ENCODE measurements at places on chromosomes 2 and 18. TPM values are rescaled to one million over a fixed set of nuclear protein-coding genes. Genes with fewer than 3 reads are reported as not detected.

DNA sequence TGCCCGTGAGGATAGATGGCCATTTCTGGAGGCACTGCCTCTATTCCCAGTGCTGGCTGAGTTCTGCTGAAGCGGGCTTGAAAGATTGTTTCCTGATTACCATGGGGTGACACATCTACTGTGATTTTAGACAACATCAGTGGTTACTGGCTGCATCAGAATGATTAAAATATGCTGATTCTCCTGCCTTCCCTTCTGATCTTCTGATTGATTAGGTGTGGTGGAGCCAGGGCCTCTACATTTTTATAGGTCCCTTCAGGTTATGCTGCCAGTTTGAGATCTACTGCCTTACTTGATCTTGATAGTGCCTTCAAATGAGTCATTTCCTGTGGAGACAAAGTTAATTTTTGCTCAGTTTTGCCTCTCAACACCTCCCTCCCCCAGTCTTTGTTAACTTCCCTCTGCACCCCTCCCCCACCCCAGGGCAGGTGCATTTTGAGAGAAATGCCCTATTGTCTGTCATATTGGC, 31.6 kb upstream of the SNORC start:
- DNase-seq: no peak

DNA sequence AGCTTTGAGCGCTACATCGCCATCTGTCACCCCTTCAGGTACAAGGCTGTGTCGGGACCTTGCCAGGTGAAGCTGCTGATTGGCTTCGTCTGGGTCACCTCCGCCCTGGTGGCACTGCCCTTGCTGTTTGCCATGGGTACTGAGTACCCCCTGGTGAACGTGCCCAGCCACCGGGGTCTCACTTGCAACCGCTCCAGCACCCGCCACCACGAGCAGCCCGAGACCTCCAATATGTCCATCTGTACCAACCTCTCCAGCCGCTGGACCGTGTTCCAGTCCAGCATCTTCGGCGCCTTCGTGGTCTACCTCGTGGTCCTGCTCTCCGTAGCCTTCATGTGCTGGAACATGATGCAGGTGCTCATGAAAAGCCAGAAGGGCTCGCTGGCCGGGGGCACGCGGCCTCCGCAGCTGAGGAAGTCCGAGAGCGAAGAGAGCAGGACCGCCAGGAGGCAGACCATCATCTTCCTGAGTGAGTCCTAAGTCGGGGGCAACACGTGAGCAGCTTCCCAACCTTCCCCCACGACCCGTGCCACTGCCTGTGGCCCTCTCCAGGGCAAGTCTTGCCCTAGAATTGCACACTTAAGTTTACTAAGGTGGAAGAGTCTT, 928 bp downstream of the GPR39 start:
- no peak for DNase-seq

DNA sequence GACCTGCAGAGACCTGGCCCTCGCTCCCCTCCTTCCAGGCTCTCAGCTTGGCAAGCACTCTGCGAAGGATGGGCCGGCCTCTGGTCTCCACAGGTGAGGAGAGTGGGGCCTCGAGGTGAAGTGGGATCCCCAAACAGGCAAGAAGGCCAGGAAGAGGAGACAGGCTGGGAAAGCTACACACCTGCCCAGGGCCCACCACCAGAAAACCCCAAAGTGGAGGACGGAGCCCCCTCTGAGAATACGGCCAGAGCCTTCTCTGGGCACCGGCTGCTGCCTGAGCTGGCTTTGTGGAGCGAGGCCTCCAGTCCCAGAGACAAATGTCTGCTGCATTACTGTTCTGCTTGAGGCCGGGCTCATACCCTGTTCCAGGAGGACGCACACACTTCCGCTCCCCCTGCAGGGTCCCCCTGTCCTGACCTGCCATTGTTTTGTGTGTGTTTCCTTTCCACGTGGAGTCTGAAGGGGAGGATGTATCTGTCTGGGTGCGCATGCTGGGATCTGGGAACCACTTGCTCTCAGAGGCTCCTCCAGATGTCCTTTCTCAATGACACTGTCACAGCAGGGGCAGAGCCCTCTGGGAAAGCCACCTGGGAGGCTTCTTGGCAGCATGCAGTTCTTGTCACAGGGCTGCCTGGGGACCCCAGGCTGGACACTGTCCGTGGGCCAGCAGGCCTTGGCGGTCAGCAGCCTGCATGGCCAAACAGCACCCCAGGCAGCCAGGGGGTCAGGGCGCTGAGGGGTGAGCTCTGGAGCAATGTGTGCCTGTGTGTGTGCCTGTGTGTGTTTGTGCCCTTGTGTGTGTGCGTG, 20.8 kb downstream of the KCNF1 start:
- no peak for DNase-seq

GRCh38 chr2:191486584-191487320, 191.2 kb upstream of the NABP1 start:
- DNase-seq: peak; percentile 99

DNA sequence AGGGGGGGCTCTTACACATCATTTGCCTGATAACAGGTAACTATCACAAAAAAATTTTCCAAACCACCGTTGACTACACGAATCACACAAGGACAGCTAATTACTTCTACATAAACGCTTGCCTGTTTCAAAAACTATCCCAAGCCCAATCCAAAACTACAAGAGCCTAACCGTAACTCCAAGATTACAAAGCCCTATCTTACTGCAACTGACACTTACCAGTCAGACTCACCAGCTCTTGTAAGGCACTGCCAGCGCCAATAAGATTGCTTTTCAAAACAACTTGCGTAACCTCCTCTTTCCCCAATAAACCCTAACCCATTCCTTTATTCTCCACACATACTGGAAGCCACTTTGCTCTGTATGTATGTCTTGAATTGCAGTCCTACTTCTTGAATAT, 148.4 kb downstream of the NBAS start:
- no peak for DNase-seq

DNA sequence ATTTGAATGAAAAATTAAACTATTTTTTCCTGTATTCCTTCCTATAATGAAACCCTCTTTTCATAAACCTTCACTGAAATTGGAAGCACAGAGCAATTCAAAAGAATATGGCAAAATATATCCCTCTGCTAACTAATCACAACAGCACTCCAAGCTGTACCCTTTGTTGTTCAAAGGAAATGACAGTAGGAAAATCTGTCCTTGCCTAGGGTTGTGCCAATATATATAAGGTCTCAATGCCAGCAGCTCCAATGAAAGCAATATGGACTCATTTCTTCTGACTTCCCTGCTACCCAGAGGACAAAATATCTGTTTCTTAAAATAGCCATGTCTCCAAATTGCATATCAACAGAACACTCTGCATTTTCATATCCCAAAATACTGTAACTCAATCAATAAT, 373.9 kb upstream of the MC4R start:
- no peak for DNase-seq

GRCh38 chr2:173149491-173149890, 73.8 kb downstream of the MAP3K20 start:
- no peak for DNase-seq

DNA sequence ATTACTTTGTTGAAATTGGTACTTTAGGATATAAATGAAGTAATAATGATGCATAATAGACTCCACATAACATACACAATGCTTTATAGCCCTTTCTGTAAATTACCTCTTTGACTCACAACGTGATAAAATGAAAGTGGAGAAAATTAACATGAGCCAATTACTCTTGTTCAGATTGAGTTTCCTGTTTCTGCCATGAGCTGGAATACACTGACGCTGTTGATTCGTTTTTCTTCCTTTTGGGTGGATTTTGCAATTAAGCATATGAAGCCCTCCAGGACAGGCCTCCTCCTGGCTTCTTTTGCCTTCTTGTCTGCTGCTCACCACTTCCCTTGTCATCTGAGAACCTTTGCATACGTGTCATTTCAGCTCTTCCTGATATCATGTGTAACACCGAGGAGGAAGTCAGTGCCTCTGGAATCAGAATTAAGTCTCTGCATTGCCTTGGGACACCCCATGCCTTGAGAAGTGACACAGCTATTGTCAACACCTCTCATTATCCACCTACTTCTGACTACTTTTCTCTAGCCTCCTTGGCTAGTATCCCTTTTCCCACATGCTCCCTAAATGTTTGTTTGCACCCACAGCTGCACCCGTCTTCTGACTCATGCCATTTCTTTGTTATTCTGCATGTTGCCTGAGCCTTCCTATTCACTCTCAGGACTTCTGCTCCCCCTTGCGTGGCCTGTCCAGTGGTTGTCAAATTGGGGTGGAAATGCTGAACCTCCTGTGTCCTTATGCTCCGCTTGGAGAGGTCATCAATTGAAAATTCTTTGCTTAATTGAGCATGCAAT, 134.1 kb downstream of the FMNL2 start:
- DNase-seq: no peak

GRCh38 chr2:112694182-112694581, 26.6 kb upstream of the NT5DC4 start:
- no peak for DNase-seq

DNA sequence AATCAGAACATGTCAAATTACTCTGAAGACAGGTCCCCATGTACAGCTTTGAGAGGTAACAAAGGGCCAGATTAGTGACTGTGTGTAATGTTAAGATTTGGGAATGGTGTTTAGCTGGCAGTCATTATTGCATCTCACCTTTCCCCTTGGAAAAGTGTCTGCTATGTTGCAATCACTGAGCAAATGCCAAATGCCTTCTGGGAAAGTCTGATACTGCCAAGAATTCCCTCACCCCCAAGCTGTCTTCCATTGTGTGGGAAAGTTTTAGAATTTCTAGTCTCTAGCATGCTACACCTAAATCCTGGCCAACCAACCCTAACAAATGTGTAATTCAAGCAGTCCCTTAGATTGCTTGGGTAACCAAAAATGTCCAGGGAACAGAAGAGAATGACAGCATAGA, 13.6 kb upstream of the PELI1 start:
- DNase-seq: peak; percentile 16

- DNase-seq: no peak
Measured at GRCh38 chr18:45785134-45785533, 40.3 kb upstream of the SIGLEC15 start.

- DNase-seq: no peak
Measured at GRCh38 chr18:39347701-39348100, 1782.1 kb upstream of the CELF4 start.

GRCh38 chr2:101361522-101361921, 25.8 kb downstream of the CREG2 start:
- DNase-seq: no peak

GRCh38 chr2:88545118-88545517, 82.1 kb downstream of the EIF2AK3 start:
- DNase-seq: no peak

- no peak for DNase-seq
Measured at GRCh38 chr2:120005834-120006521, 6.9 kb upstream of the EPB41L5 start.

DNA sequence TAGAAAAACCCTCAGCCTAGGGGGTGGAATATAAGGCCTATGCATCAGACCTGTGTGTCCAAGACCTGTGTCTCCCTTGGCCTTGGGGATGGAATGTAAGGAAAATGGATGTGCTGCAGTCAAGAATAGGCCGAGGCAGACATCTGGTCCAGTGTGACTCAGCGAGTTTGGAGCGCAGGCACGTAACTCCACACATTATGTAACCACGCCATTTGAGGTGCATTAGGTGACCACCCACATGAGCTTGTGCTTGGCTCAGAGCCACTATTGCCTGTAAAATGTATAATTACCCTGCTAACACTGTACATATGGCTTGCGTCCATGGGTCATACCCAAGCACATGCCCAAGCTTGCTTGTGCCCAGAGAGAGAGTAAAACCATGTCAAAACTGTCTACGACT, 580.9 kb upstream of the HNMT start:
- no peak for DNase-seq

GRCh38 chr2:61016392-61017002, 1.0 kb upstream of the PEX13 start:
- no peak for DNase-seq

DNA sequence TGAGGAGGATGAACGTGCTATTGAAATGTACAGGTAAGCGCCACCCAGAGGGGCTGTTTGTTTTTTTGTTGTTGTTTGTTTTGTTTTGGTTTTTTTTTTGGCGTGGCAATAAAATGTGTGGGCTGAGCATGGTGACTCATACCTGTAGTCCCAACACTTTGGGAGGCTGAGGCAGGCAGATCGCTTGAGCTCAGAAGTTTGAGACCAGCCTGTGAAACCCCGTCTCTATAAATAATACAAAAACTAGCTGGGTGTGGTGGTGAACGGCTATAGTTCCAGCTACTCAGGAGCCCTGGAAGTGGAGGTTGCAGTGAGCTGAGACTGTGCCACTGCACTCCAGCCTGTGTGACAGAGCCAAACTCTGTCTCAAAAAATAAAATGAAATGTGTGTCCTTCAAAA, 6.2 kb downstream of the PDCL3 start:
- DNase-seq: no peak

DNA sequence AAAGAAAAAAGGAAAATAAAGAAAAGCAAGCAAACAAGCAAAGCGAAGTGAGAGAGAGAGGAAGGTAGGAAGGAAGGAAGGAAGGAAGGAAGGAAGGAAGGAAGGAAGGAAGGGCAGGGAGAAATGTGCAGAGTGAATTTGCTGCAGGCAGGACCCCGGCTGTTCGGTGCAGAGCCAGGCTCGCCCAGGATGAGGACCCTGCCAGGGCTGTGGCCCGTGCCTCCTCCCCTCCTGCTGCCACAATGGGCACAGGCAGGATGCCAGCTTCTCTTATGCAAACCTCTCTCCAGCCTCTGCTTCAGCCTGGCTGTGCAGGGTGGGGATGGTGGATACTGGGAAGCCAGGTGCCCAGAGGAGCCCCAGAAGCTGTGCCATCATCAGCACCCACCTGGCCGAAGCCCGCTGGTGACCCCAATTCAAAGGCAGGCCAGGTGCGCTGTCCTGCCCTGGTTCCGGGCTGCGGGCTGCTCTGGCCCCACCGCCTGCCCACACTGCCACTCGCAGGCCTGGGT, 3.2 kb downstream of the GPR17 start:
- no peak for DNase-seq

DNA sequence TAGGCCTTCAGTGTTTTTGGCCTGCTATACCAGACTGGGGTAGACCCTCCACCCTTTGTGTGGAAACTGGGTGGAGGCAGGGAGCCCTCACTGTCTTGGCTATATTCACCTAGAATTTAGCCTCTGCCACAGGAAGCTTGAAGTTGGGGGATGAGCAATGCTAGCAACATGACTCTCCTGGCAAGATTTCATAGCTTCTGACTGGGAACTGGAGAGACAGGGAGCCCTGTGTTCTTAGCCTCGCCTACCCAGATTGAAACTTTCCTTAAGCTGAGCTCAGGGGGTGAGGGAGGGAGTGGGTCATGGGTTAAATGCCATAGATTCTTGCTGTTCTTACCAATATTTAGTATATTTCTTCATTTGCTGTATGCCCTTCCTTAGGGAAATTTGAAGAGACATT, 46.8 kb upstream of the FAM98A start:
- no peak for DNase-seq

- DNase-seq: no peak
Measured at GRCh38 chr2:15788455-15788829, 151.9 kb upstream of the MYCN start.

The AMER3 gene
- total RNA-seq: not detected

The MPP4 gene
- total RNA-seq: not detected

The TEKT4 gene
- not detected for total RNA-seq

The SELENOI gene
- total RNA-seq: 21.4 TPM

The SAG gene
- total RNA-seq: not detected

The AQP4 gene
- total RNA-seq: not detected

The NXPH2 gene
- total RNA-seq: not detected

The KCNJ3 gene
- not detected for total RNA-seq

The RDH14 gene
- 27.8 TPM for total RNA-seq

The NCKAP5 gene
- 0.33 TPM for total RNA-seq

The SIX2 gene
- 0.96 TPM for total RNA-seq

The ERFE gene
- total RNA-seq: 113 TPM

All from kidney epithelial cell (primary cell).